Bronchial smooth muscle cell (primary cell): ENCODE measurements at places on chromosomes 2 and 18. TPM values are rescaled to one million over a fixed set of nuclear protein-coding genes. Genes with fewer than 3 reads are reported as not detected.

Gene CACNB4
- total RNA-seq: 0.95 and 1.3 TPM in 2 replicates

Gene SETBP1
- 5.2 and 5.6 TPM in 2 replicates for total RNA-seq

Gene NR4A2
- 0.09 and 0.32 TPM in 2 replicates for total RNA-seq

Gene CERKL
- 0.09 TPM in 1 of 2 replicates, not detected in the other for total RNA-seq

Gene DRC1
- total RNA-seq: under 0.01 and 0.16 TPM in 2 replicates

Gene VWA3B
- total RNA-seq: 0.16 and 0.17 TPM in 2 replicates

Gene SERPINB13
- total RNA-seq: 0.16 TPM in 1 of 2 replicates, not detected in the other
